Stimulated activated CD8-positive, alpha-beta memory T cell treated with anti-CD3 and anti-CD28 coated beads, Interleukin-7, amount 100 ng/mL, for 1 hour (primary cell): ENCODE measurements at places on chromosomes 2 and 18.

GRCh38 chr2:854460-854859 is 96.2 kb upstream of the SNTG2 start:
- no peak for DNase-seq

DNA sequence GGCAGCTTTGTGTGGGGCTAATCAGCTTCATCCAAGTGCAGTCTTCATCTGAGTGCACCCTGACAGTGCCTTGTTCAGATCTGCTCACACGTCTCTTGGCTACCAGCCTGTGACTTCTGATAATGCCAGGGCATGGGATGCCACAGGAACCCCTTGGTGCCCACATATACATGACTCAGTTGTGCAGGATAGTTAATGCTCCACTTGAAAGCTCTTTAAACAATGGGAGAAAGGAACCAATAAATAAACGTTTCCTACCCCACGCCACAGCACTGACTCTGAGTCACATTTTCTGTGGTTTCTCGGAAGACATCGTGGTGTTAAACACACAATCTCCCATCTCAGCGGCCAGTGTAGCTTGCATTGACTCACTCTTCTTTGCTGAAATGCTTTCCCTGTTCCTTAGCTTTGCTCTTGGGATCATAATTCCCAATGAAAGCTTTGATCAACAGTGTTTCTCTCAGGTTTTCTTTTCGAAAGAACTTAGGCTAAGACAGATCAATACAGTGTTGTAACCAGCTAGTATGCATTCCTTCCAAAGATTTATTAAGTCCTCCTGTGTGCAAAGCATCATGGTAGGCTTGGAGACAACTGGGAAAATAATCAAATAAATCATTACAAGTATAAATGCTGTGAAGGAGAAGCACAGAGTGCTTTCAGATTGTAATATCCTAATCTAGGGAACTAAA is 142.0 kb downstream of the COPS8 start:
- no peak for DNase-seq

DNA sequence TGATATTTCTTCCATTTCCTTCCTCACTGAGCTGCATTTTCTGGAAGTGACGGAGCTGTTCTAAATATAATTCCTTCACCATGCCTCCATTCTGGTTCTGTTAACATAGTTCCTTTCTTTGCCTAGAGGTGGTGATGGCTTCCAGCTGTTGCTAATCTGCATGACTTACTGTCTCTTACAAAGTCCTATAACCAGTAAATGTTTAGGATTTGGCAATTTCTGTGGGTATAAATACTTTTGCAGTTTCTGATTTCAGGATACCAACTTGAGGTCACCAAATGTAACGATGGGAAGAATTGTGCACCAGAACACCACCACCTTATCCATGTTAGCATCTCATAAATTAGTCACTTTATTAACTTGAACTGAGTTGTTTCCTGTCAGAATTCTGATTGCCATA is 101.7 kb upstream of the FN1 start:
- no peak for DNase-seq

DNA sequence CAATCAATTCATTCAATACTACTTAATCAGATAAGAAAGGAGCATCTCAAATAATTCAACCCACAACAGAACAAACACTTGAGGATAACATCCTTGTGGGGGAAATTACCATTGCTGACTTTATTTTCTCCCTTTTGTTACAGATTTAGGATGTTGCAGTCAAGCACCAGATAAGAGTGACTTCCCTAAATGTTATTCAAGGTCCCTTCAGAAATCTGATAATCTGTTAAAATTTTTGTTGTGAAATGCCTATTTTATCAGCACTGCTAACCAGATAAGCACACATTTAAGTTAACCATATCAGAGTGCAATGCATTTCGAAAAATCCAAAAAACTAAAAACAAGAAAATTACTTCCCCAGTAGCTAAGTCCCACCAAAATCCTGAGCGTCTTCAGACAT is 33.5 kb downstream of the SUMO1 start:
- DNase-seq, result no peak

DNA sequence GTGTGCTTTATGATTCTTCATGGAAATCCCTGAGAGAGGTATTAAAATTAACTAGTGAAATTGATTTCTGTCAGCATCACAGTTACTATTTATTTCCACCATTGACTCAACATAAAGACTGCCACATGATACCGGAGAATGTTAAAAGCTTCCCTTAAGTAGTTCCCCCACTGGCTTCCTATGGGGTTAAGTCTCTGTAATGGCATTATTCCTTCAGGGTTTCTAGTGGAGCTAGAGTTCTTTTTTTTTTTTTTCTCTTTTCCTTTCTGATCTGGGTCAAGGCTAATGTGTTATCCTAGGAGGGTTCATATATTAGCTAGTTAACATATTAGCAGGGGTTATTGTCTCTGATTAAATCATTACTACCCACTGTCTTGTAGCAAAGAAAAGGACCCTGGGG is 1919.1 kb upstream of the PIK3C3 start:
- no peak for DNase-seq

- DNase-seq, result no peak
These were observed 14.6 kb upstream of the NFATC1 start for GRCh38 chr18:79380816-79381806.

DNA sequence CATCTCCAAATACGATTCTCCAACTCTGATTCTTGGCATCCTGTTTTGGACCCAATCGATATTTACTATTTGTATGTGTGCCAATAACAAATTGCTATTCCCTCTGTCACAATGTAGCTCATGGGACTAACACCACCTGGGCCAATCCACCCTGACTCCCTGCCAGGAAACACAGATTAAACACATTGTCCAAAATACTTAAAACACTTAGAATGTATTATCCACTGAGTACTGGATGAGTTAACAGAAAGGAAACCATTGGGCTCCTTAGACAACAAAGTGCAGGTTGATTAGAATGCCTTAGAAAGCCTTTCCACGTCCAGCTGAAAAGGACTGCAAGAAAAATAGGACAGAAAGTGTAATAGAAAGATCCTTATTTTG is 79.4 kb upstream of the ARHGAP28 start:
- no peak for DNase-seq

GRCh38 chr18:42929857-42930256 is 185.6 kb downstream of the RIT2 start:
- DNase-seq, result no peak

GRCh38 chr2:169468841-169469240 is 10.5 kb upstream of the BBS5 start:
- no peak for DNase-seq

GRCh38 chr2:191664823-191665677 is 12.9 kb upstream of the NABP1 start:
- no peak for DNase-seq

DNA sequence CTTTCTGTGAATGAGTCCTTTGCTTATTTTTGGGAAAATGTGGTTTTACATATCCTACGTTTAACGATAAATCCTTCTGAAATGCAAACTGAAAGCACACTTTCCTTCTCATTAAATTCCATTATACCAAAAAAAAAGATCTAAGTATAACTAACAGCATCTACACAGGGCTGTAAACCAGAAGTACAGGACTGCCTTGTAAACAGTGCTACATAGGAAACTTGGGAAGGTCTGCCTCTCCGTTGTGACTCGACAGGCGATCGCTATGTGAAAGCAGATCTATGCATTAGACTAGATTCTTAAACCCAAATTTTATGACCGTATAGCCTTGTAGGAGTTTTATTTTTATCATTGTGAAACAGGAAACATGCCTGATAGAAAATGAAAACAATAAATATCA is 690.5 kb downstream of the ARHGAP15 start:
- DNase-seq, result no peak

DNA sequence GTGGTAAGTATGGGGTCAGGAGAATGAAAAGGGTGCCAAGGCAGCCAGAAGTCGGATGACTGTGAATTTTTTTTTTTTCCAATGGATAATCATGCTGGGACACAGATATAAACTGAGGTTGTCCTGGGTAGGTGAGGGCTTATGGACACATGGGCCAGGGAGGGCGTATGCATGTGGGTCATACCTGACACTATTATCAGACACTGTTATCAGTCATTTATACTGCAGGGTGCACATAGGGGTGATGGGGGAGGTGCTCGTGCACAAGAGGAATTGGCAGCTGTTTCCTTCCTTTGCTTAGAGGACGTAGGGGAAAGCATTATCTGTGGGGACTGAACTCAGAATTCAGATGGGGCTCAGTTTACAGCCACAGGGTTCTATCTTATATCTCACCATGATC is 10.1 kb downstream of the CTIF start:
- DNase-seq, result no peak

DNA sequence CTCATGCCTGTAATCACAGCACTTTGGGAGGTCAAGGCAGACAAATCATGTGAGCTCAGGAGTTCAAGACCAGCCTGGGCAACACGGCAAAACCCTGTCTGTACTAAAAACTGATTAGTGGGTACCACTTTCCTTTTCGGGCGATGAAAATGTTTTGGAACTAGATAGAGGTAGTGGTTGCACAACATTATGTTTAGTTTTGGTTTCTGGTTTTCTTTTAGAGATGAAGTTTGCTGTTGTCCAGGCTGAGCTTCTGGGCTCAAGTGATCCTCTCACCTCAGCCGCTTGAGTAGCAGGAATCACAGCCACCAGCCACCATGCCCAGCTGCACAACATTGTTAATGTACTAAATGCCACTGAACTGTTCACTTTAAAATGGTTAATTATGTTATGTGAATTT is 27.6 kb downstream of the AAK1 start:
- no peak for DNase-seq

DNA sequence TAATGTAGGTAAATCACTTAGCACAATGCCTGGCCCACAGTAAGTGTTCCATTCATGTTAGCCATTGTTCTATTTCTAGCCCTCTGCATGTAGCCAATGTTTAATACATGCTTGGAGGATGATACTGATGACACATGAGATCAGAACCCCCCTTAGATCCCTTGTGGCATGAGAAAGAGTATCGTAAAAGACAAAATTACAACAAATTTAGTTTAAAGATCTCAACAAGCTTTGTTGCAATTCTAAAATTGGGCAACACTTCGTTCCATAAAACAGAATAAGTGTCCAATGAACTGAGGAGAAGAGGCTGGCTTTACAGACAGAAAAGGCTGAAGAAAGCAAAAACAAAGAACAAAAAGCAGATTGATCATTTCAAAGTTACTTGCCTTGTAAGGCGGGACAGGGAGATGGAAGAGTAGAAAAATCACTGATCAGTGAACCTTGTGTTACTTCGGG is 148.7 kb upstream of the SLC1A4 start:
- DNase-seq, result no peak
